ENCODE measurements at places on chromosomes 7 and 10.
A peak's percentile ranks its signal among the peaks of the same experiment; 100 is the strongest.

- no peak for DNase-seq
These were observed 7.8 kb upstream of the SCD start for GRCh38 chr10:100339236-100339635.

DNA sequence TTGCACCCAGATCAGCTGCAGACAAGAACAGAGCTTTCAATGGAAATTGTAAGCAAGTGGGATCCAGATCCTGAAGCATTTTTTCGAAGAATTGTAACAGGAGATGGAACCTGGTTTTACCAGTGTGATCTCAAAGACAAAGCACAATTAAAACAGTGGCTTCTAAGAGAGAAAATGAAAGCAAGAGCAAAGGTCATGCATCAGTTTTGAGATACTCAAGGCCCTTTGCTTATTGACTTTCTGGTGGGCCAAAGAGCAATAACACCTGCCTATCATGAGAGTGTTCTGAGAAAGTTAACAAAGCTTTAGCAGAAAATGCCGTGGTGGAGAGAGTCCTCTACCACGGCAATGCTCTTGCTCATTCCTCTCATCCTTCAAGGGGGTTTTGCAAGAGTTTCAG, 194.8 kb downstream of the TMEM178B start:
- DNase-seq, result no peak

- no peak for DNase-seq
These were observed 6.3 kb upstream of the ZNF503 start for GRCh38 chr10:75407713-75408508.

GRCh38 chr10:71974489-71975021, 10.4 kb downstream of the CHST3 start:
- DNase-seq, result peak; percentile 65

- DNase-seq, result no peak
These were observed 68.8 kb upstream of the GSDME start for GRCh38 chr7:24825931-24826661.

DNA sequence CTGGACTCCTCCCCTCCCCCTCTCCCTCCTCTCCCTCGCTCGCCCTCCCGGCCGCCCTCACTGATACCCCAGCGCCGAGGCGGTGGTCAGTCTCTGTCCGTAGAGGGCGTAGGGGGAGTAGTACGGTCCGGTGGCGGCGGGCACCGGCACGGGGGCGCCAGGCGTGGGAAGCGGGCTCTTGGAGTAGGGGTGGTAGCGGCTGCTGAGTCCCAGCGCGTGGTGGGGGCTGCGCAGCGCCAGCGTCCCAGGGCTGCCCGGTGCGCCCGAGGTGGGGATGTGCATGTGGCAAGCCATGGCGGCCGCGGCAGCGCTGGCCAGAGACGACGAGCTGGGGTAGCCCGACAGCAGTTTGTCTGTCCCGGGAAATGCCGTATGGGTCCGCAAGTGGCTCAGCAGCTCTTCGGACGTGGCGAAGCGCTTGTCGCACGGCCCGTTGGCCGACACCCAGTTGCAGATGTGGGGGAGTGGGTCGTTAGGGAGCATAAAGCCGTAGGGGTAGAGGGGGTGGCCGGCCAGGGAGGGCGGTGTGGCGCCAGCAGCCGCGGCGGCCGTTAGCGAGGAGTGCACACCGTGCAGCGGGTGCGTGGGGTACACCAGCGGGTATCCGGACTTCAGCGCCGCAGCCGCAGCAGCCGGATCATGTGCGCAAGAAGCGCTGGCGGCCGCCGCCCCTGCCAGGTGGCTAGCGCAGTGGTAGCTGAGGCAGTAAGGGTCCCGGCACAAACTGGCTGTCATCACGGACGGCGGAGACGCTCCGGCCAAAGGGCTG, 2.7 kb downstream of the ZNF503 start:
- DNase-seq, result no peak

DNA sequence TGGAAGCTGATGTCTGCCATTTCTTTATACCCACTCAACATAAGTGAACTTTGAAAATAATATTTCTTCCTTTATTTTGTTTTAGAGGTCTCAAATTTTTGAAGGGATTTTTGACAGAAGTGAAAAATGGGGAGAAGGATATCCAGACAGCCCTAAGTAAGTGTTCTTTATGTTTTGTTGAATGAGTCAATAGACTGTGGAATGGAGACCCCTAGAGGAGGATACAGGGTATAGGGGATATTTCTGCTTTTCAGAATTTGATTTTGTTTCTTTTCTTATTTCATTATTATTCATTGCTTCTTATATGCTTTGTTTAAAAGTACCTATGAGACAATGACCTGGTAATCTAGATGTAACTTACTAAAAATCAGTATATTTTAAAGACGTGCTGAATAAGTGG, 34.4 kb downstream of the PLEKHA8 start:
- DNase-seq, result no peak

DNA sequence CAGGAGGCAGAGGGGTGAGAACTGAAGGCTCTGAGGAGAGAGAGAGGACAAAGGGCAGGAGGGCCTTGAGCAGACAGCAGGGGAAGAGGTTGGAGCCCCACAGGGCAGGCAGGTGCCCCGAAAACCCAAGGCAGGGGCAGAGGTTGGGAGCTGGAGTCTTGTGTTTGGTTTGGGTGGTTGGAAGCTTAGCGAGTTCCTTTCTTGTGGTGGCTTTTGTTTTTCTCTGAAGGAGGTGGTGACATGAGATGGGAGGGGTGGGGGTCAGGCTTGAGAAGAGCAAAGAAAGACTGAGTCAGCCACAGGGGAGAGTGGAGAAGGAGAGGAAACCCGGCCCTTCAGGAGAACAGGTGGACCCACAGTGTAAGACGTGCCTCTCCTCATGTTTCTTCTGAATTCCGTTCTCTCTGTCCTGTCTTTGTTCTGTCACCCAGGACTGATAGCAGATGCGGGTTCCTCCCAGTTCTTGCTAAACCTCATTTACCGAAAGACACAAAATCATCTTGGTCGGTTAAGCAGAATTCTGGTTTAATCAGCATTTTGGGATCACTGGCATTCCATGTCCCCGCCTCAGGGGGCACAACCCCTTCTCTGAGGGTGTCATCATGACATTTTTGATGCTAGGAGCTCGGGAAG, 95.3 kb downstream of the INSYN2A start:
- no peak for DNase-seq

DNA sequence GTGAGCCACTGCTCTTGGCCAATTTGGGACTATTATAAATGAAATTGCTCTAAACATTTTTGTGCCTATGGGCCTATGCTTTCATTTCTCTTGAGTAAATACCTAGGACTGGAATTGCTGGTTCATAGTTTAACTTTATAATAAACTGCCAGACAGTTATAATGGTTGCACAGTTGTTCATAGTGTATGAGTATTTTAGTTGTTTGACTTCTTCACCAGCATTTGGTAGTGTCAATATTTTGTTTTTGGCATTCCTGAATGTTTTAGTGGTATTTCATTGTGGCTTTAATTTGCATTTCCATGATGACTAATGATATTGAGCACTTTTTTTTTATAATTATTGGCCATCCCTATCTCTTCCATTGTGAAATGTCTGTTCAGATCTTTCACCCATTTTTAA, 29.5 kb downstream of the PLEKHA8 start:
- no peak for DNase-seq

- no peak for DNase-seq
These were observed 129.3 kb downstream of the WNT2 start for GRCh38 chr7:117193564-117193963.

GRCh38 chr10:7417807-7418206, 7.0 kb upstream of the SFMBT2 start:
- no peak for DNase-seq

GRCh38 chr10:124701881-124702656, 42.1 kb downstream of the FAM53B start:
- no peak for DNase-seq

GRCh38 chr7:147332988-147333387, 1216.4 kb downstream of the CNTNAP2 start:
- DNase-seq, result no peak

GRCh38 chr7:44093102-44093641, 10.8 kb upstream of the POLM start:
- no peak for DNase-seq

DNA sequence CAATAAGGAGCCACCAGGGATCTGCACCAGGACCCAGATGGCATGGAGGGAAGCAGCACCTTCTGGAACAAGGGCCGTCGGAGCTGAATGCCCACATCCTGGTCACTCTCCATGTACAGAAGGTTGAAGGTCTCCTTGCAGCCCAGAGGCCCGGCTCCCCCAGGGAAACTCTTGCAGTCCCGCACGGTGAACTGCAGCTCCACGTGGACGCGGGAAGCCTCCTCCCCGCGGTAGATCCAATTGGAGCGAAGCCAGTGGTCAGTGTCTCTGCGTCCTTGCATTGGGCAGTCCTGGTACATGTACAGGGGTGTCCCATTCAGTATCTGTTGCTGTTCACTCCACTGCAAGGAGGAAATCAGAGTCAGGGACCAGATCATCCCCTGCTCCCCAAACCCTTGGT, 7.4 kb downstream of the EPHA1 start:
- DNase-seq, result no peak

- DNase-seq, result peak; percentile 58
These were observed 83.4 kb upstream of the SMNDC1 start for GRCh38 chr10:110387983-110388686.

DNA sequence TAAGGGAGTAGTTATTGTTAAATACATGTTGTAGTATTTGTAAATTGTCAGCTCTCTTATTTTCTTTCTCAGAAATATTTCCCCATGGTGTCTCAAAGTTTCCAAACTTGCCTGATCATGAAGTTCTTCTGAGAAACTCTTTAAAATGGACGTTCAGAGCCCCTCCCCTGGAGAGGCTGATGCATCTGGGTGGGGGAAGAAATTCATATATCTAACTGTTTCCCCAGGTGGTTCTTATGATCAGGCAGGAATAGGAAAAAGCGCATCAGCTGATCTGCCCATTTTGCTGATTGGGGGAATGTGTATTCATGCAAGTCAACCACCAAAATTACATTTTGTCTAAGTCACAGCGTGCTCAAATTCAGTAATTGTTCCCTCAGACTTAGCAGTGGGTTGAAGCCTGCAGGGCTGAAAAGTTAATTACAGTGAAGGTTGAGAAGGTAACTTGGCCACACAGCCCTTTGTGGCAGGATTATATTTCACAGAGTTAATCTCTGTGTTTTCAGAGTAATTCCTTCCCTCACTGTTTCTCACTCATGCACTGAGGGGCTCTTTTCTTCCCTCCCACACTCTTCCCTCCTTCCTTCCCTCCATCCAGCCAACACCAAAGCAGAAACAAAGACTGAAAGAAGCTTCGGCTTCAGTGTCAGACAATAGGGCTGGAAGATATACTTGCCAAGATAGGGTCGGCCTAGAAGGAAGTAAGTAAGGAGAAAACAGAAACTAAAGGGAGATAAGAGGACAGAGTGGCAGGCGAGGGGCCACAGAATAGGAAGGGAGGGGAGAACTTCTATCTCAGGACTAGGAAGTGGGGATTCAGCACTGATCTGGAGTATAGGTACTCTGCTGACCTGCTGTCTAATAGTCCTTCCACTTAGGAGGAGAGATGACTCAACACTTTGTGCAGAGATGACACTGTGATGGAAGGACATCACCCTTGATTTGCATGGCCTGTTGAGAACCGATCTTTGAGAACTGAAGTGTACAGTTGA, 50.5 kb upstream of the STARD3NL start:
- no peak for DNase-seq

DNA sequence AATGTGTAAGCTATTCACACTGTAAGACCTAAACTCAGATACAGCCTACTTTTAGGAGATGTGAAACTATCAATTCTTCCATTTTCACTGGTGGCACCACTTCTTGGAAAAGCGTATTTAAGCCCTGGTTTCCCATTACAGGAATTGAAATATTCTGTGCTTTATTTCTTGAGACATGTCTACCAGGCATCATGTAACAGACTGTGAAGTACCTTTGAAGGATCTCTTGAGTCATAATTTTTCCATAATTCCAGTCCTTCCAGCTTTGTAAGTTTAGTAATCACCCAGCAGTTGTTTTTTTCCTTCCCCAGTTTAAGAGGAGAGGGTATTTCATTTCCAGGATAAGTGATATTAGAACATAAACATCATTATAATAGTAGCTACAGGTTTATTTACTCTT, 186.0 kb upstream of the PRPS1L1 start:
- DNase-seq, result no peak

DNA sequence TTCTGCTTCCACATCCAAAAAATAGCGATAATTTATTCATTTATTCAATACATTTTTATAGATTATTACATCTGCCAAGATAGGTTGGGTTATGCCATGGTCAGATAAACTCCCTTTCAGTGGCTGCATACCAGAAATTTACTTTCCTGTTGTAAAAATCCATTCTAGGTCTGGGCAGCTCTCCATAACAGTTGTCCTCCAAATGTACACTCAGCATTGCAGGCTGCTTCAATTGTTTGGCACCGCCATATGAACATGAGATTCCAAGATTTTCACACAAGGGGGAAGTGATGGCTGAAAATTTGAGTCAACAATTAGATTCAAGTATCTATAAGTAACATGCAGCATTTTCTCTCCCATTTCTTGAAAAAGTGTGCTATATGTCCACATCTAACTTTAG, 568.7 kb downstream of the ETV1 start:
- no peak for DNase-seq

DNA sequence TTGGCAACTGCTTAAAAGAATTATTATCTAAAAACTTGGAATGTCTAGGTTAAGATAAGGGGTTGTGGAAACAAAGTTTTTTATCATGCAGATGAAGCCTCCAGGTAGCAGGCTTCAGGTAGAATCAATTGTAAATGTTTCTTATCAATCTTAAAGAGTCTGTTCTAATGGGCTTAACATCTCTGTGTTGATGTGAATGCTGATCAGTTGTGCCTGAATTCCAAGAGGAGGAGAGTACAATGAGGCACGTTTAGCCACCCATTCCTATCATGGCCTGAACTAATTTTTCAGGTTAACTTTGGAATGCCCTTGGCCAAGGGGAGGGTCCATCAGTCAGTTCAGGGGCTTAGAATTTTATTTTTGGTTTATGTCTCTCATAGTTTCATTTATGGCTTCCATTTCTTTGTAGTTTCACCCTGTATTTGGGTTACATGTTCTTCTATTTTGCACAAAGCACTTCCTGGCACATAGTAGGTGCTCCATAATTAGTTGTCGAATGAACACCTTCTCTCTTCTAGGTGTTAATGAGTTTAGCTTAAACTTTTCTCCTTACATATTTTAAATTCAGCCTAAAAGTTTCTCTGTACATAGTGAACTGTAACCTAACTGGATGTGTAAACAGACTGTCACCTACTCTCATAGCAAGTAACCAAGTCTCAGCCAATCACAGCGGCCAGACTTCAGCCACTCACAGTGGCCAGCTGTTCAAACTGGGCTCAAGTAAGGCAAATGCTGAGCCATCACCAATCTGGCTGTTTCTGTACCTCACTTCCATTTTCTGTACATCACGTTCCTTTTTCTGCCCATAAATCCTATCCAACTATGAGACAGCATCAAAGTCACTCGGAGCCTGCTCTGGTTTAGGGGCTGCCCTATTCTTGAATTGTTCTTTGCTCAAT, 34.7 kb downstream of the ALOX5 start:
- DNase-seq, result no peak

DNA sequence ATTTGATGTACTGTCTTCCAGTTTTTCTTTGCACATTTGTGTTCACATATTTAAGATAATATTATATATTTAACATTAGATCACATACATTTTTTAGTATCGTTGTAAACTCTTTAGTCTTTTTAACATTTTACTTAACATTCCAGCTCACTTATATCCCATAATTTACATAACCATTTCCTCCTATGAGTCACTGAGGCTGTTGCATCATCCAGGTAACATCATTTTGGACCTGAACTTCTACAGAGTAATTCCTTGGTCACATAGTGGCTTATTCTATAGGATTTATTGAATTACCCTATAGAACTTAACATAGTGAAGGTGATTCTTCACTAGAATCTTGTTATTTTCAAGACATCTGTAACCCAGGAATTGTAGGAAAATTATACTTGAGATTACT, 194.4 kb downstream of the POU6F2 start:
- no peak for DNase-seq

All from activated naive CD8-positive, alpha-beta T cell treated with anti-CD3 and anti-CD28 coated beads for 36 hours (primary cell).